ENCODE measurements at places on chromosomes 3 and 15.

DNA sequence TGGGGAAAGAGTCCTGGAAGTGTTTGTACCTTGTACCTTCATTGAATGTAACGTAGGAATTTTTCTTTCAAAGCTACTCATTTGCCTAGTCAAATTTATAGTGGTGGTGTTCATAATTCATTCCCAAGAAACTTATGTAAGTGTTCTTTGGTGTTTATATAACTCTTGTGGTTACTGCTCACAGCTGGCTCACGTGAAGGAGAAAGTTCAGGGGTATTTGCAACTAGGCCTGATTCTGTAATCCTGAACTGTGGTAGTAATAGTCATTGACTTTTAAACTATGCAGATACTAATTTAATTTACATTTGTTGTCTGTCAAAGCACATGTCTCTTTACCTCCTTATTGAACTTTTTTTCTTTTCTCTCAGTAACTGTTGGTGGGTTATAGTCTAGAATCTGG lies 50.5 kb upstream of the TEX264 start:
- DNase-seq, result no peak

DNA sequence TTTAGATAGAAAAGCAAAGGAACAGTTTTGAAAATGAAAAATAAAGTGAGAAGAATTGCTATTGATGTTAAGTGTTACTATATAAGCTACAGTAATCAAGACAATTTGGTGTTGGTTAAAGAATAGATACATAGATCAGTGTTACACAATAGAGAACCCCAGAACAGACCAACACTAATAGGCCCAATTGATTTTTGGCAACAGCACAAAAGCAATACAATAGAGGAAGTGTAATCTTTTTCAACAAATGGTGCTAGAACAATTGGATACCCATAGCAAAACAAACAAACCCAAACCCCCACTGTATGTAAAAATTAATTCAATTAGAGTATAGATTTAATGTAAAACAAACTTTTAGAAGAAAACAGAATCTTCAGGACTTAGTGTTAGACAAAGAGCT lies 61.8 kb downstream of the ATP11B start:
- DNase-seq, result no peak

DNA sequence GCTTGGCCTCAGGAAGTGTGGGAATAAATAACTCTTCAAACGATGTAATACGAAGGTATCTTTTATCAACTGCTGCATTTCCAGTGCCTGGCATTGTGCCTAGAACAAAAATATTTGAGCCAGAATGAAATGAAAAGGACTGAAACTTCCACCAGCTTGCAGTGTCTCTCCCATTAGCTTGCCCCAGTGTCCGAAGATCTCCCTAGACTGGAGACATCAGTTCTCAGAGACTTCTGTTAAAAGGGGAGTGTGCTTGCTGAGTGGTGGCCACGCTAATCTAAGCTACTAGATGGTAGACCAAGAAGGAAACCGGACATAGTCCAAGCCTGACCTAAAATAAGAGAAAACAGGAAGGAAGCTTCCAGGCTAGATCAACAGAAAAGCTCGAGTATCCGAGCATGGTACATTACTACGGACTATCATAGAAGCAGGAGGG lies 28.6 kb downstream of the KCNAB1 start:
- DNase-seq, result no peak

- no peak for DNase-seq
Observed at GRCh38 chr3:59318881-59319280, 269.1 kb upstream of the CFAP20DC start.

DNA sequence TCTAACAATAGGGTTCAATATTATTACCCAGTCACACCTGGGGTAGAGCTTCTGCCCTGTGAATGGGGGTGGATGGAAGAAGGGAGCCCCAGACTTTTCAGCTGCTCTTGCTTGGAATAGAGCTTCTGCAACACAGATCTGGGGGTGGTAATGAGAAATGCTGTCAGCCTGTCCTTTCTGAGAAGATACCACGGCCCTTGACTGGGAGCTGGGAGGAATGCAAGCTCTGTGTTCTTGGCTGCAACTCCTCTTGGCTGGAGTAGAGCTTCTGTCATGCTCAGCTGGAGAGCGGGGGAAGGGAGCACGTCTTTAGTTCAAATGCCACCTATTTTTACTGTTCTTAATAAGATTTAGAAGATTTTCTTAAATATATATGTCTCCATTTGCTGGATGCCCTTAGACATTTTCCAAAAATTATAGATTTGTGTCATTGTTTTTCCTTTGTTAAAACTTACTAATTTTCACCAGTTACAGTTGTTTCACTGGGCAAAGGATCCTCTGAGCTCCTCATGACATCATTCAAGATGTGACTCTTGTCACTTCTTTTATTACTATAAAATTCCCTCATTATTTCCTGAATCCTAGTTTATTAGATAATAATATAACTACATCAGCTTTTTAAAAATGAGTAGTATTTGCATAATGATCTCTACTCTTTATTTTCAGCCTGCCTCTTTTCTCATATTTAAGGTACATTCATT lies 180.0 kb upstream of the TGFBR2 start:
- no peak for DNase-seq

DNA sequence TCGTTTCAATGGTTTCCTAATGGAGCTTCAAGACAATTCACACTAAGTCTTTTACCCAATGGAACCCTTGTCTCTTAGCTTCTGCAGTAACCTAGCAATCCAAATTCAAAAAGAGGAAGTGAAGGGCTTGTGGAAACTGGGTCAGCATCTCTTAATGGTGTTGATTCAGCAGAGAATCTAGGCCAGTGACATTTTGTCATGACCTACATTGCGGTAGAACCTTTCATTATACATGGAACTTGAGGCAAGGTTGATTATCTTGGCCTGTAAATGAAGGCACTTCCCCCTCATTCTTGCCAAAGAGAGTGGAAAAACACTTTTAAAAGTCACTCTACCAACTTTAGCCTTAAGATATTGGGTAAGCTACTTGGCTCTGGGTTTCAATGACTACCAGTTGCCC lies 42.8 kb downstream of the C2CD4B start:
- no peak for DNase-seq

DNA sequence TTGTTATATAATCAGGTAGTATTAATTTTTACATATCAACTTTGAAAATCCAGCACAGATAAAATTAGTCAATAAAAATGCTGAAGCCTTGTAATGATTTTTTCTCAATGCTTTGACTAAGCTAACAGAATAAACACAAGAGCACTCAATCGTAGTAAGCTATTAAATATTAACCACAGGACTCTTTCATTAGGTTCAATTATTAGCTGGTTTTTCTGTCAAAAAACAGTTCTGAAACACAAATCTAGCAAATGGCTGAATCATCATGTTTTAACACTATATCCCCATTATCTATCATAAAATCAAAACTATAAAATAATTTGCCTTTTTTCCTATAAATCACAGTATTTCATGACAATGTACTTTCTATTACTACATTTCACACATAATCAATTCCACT lies 69.6 kb downstream of the PLOD2 start:
- DNase-seq, result no peak

- DNase-seq, result no peak
Observed at GRCh38 chr3:192825216-192825615, 92.4 kb downstream of the MB21D2 start.

GRCh38 chr3:133531981-133532380 lies 41.5 kb upstream of the CDV3 start:
- no peak for DNase-seq

DNA sequence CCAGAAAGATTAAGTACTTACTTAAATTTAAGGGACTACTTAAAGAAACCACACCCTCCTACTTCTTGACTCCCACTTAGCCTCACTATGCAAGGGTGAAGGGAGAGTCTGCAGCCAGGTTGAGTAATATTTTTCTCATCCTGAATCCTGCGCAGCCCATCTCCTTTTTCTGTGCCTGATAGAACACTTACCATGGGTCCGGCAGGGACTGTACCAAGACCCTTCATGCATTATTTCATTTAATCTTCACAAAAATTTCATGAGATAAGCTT lies 562.6 kb upstream of the CFAP20DC start:
- DNase-seq, result no peak

GRCh38 chr15:90203922-90204321 lies 2.8 kb downstream of the SEMA4B start:
- no peak for DNase-seq

- no peak for DNase-seq
Observed at GRCh38 chr3:162390891-162391290, 894.3 kb downstream of the OTOL1 start.

DNA sequence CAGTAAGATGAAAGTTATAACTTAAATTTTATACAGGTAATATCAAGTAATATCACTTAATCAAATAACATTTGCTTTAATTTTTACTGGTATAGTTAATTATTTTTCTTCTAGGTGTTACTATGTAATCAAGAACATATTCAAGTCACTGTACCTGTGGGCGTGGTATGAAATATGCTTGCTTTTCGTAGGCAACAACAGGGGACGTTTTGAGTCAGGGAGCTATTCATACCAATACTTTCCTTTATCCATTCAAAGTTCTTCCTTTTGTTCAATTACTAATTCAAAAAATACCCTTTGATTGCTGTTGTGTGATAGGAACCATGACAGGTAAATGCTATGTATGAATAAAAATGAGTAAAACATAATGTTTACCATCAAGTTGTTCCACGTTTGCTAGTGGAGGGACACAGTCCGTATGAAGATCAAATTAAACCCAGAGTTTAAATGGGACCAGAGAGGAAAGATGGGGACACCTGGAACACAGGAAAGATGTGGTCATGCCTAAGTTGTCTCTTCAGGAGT lies 654.0 kb upstream of the KCNMB2 start:
- no peak for DNase-seq

- DNase-seq, result no peak
Observed at GRCh38 chr3:11660242-11660641, 16.5 kb upstream of the VGLL4 start.

DNA sequence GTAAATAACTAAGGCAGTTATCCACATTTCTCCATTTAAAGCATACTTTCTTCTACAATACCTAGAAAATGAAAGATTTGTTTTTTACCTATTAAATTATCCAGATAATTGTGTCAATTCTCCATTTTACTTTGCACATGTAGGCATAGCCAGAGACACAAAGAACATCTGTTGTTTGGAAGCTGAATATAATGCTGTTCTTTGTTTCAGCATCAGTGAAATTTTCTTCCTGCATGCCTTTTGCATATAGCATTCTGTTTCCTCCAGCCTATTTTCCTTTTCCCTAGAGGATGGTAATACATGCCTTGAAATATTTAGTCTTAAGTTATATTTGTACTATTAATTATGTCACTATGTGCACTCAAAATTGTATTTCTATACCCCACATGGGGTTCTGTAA lies 233.7 kb downstream of the CNTN6 start:
- no peak for DNase-seq

GRCh38 chr3:71195492-71195891 lies 388.0 kb downstream of the FOXP1 start:
- no peak for DNase-seq

- no peak for DNase-seq
Observed at GRCh38 chr3:43262194-43262593, 24.1 kb upstream of the SNRK start.

GRCh38 chr3:133886031-133886722 lies 9.5 kb downstream of the RAB6B start:
- DNase-seq, result no peak

DNA sequence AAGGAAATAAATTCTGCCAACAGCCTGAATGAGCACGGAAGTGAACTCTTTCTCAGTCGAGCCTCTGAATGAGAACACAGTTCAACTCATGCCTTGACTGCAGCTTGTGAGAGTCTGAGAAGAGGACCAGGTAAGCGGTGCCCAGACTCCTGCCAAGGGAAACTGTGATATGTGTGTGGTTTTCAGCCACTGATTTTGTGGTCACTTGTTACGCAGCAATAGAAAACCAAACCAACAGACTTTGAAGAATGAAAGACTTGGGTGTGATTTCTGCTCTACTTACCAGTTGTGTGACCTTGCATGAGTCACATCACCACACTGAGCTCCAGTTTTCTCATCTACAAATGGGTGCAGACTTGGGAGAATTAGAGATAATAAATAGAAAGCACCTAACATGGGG lies 30.6 kb upstream of the FAM107A start:
- DNase-seq, result no peak

- no peak for DNase-seq
Observed at GRCh38 chr3:78255403-78255802, 1215.5 kb downstream of the ROBO2 start.

GRCh38 chr3:8560366-8561007 lies 58.9 kb downstream of the LMCD1 start:
- DNase-seq, result no peak

DNA sequence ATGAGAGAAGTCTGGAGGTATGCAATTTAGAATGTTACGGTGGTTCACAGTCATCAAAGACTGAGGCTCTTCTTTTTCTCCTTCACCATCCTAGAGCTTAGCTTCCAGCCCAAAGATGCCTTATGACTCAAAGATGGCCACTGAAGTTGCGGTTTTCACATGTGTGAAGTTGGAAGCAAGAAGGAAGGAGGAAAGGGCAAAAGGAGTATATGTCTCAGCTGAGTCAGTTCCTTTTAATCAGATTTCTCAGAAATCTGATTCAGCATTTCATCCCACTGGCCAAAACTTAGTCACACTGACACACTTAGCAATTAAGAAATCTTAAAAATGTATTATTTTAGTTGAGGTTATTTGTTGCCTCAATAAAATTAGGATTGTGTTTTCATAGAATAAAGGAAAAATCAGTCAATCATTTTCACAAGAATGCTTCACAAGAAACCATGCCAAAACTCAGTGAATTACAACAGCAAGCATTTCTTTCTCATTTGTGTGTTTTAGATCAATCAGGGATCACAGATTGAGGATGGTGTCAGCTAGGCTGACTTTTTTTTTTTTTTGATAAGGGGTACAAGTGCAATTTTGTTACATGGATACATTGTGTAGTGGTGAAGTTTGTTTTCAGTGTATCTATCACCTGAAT lies 211.1 kb upstream of the GADL1 start:
- DNase-seq, result no peak

- DNase-seq, result no peak
Observed at GRCh38 chr15:29470311-29470710, 200.7 kb upstream of the NSMCE3 start.

- DNase-seq, result no peak
Observed at GRCh38 chr3:16137044-16137443, 37.4 kb upstream of the GALNT15 start.

GRCh38 chr3:45985532-45986302 lies 9.9 kb downstream of the FYCO1 start:
- no peak for DNase-seq

DNA sequence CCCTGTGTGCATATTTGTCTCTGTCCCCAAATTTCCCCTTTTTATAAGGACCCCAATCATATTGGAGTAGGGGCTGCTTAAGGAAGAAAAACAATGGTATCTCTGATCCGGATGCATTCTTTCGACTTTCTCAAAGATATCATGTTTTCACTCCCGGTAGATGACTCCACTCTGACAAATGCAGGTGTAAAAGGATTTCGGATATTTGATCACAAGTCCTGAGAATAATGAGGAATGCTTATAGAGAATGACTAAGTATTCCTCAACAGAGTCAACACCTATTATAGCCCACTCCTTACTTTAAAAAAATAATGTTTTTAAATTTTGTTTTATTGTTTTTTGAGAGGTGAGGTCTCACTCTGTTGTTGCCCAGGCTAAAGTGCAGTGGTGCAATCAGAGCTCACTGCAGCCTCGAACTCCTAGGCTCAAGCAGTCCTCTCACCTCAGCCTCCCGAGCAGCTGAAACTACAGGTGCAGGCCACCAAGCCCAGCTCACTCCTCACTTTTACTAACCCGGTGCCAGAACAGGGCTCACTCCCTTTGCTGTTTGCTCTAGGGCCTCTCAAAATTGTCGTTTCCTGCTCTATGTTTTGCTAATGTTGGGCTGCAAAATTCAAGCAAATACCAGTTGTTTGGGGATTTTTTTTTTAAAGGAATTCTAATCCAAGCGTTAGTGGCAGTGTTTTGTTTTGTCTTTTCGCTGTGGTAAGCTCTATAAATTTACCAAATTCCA lies 24.6 kb downstream of the COL8A1 start:
- no peak for DNase-seq

All from upper lobe of left lung (tissue), 6 donors.